ENCODE measurements at places on chromosomes 1 and 21. TPM values are rescaled to one million over a fixed set of nuclear protein-coding genes. Genes with fewer than 3 reads are reported as not detected.

IGFN1 gene
- not detected for total RNA-seq

NPHS2 gene
- not detected for total RNA-seq

C1orf185 gene
- total RNA-seq = not detected

RAB3GAP2 gene
- 39.0 TPM for total RNA-seq

SEMA4A gene
- total RNA-seq = 0.21 TPM

BARHL2 gene
- total RNA-seq = not detected

KIF26B gene
- 0.33 TPM for total RNA-seq

RNPC3 gene
- 13.1 TPM for total RNA-seq

GRCh38 chr1:168980180-168980579 lies 126.3 kb upstream of the ATP1B1 start:
- no peak for DNase-seq

DNA sequence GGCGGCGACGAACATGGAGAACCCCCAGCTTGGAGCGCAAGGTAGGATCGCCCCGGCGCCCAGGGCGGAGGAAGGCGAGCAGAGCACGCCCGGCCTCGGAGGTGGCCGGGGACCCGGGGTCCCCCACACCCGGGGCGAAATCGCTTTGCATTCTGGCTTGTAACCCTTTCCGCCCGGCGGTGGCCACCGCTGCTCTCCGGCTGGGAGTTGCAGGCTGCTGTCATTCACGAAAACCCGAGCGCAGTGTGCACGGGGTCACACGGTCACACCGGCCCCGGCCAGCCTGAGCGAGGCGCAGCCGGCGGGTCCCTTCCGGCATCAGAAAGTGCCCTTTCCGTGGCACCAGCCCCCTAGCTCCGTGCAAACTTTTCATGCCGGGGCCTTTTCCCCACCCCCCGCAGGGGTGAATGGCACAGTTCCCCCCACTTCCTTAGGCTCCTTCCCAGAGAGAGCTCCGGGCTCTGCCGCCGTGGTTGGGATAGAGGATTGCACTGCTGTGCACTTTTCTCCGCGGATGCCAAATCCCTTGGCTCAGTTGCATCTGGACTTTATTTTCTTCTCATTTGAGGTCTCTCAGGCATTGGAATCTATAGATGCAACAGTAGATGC lies 802 bp downstream of the KAZN start:
- DNase-seq = no peak

- DNase-seq = no peak
These were observed 51.3 kb downstream of the GPR161 start for GRCh38 chr1:168085401-168085872.

- no peak for DNase-seq
These were observed 84.7 kb downstream of the EPHB2 start for GRCh38 chr1:22795366-22795714.

DNA sequence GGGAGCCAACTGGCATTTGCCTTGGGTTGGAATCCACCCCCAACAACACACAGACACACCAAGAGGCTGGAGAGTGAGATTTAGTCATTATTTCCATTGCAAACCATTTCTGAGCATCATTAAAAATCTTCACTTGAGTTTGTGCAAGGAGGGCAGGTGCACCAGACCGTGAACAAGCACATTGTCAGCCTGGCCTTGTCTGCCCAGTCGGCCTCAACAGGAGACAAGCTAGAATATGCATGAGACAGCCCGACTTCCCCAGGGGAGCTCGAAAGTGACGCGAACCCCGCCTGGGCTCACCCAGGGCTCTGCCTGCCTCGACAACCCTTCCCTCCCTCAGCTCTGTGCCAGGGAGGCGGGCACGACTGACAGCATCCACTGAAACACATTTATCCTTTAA lies 15.4 kb upstream of the GUCA2B start:
- no peak for DNase-seq

- DNase-seq = no peak
These were observed 157.3 kb downstream of the ZNF281 start for GRCh38 chr1:200252531-200252930.

- no peak for DNase-seq
These were observed 75.2 kb upstream of the GADD45A start for GRCh38 chr1:67609577-67610341.

DNA sequence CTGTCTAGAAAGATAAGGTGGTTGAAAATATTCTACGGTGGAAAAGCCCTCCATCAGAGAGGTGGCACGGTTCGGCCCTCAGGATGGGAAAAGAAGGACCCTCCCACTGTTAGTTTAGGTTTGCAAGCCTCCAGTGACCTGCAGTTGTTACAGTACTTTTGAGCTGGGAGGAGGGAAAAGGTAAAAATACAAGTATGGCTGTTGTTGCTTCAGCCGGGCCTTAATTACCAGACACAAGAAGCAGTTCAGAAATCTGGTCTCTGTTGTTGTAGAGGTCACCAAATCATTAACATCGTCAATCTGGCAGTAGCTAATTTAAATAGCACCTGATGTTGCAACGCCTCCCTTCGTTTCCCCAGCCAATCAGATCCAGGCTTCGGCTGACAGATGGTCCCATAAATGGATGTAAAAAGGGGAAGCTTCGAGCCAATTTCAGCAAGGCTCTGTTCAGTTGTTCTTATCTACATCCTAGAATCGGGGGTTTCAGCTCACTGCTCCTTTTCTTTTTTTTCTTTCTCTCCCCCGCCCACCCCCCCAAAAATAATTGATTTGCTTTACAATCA lies at the start of gene ELAVL4:
TSS of gene ELAVL4 (plus strand) at position 424 of the 563 bp plus-strand sequence. CDS start 270 bp downstream, outside the sequence.
- no peak for DNase-seq

DNA sequence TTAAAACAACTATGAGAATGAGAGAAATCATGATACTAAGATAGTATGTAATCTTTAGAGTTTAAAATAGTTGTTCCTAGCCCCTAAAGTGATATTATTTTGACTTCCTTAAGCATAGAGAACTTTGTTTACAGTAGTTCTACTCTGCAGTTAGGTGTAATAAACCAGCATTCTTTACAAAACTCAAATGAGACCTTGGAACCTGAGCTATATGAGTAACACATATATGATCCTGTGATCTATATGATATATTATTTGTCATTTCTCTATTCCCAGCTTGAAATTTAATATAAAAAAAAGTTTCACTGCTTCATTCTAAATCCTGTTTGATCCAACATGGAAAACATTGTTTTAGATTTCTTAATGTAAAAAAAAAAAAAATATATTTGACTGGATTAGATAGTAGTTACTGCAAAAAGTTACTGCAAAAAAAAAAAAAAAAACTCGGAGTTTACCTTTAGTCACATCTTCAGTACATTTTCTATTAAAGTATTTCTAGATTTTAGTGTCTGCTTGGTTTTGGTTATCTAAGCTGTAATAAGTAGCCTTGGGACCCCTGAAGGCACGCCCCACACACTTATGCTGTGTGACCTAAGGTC lies 463.8 kb downstream of the USP25 start:
- no peak for DNase-seq

DNA sequence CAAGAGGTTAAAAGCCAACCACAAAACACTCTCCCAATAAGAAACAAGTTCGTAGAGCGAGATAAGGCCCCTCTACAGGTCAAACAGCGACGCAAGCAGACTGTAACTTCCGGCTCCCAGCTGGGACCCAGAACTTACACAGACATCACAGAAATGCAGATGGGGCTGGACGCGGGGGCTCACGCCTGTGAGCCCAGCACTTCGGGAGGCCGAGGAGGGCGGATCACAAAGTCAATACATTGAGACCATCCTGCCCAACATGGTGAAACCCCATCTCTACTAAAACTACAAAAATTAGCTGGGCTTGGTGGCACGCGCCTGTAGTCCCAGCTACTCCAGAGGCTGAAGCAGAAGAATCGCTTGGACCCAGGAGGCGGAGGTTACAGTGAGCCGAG lies 11.1 kb downstream of the CCNL2 start:
- DNase-seq = no peak

DNA sequence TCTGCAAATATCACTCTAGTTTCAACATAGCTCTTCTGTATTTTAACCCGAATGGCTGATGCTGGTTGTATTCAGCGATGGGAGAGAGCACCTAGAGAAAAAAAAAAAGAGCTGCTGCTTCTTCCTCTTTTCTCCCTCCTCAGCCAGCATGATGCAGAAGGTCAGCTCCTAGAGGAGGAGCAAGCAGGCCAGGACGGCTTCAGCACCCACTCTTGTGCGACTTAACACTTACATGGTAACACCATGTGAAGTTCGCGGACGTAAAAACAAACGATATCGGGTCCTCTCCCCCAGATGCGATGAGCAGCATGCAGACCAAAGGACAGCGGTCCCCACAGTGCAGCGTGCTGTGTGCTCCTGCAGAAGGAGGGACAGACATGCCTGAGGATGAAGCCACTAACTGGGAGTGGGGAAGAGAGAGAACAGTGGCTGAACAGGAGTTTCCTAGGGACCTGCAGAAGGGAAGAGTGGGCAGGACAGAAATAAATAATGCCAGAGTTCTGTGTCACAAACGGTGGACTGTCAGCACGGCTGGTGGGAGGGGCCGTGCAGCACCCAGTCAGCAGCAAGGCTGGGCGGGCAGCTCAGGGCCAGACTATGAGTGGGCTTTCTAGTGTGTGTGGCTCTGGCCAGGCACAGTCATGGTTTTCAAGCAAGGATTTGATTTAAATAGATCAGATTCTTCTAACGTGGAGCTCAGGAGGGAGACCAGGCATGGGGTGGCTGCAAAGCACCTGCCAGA lies 11.4 kb upstream of the B3GALT5 start:
- DNase-seq = no peak

GRCh38 chr1:87249803-87250202 lies 78.9 kb upstream of the LMO4 start:
- DNase-seq = no peak

DNA sequence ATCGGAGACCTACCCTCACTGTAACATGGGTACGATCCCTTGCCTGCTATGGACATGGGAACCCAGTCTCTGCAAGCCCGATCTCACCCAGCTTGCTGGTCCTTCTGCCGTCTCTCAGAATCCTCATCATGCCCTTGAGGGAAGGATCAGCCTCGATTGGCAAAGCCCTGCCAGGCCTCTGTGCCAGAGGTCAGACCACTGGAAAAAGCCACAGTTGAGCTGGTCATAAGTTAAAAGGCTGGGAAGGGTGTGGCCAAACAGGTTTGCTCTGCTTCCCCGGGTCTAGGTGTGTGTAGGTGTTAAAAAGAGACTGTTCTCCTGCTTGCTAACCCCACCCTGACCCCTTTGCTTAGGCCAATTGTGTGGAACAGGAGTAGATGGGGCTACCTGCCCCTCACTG lies 19.5 kb upstream of the PADI3 start:
- DNase-seq = no peak

GRCh38 chr1:235021321-235021720 lies 107.3 kb downstream of the TOMM20 start:
- DNase-seq = no peak

- DNase-seq = no peak
These were observed 128.1 kb downstream of the SIPA1L2 start for GRCh38 chr1:232501854-232502253.

- no peak for DNase-seq
These were observed 19.5 kb downstream of the KIF17 start for GRCh38 chr1:20698195-20698910.

DNA sequence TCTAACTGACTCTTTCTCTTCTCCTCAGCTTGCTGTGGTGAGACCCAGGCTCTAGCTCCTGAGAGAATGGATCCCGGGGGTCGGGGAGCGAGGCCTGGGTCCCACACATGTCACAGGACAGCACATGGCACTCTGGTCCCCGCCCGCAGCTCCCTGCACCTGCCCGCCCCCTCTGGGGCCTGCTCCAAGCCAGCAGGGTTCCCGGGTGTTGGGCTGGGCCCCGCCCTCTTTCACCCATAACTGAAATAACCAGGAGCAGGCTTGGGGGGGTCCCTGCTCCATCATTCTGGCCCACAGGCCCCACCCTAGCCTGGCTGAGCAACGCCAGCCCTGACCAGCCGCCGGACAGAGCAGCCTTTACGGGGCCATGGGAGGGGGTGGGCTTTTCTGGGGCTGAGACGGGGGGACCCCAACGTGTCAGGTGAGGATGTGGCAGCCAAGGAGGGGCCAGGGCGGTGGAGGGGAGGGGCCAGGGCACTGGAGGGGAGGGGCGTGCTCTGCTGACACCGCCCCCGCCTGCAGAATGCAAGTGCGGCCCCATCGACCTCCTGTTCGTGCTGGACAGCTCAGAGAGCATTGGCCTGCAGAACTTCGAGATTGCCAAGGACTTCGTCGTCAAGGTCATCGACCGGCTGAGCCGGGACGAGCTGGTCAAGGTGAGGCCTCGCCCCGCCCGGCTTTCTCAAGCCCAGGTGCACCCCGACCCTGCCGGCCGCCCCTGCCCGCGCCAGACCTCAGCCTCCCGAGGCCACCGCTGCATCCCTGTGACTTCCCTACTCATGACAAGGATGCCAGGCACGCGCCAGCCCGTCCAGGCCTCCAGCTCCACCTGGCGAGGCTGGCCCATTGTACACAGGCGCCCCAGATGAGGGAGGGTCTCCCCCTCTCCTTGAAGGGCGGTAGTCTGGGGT lies 19.4 kb downstream of the COL6A1 start:
- no peak for DNase-seq

DNA sequence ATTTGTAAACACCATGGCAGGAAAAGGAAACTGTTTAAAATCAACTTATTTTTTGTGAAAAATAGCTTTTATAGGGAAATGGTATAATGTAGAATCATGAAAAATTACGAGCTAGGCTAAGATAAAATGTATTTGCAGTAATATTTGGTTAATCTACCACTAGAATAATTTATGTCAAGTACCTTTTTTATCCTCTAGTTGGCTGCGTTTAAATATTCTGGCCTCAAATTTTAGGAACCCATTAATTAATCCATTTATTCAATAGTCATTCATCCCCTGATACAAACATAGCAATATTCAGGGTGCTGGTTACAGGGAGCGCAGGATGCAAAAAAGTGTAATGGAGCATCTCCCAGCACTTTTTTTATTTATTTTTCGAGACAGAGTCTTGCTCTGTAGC lies 8.6 kb upstream of the IER5 start:
- no peak for DNase-seq

DNA sequence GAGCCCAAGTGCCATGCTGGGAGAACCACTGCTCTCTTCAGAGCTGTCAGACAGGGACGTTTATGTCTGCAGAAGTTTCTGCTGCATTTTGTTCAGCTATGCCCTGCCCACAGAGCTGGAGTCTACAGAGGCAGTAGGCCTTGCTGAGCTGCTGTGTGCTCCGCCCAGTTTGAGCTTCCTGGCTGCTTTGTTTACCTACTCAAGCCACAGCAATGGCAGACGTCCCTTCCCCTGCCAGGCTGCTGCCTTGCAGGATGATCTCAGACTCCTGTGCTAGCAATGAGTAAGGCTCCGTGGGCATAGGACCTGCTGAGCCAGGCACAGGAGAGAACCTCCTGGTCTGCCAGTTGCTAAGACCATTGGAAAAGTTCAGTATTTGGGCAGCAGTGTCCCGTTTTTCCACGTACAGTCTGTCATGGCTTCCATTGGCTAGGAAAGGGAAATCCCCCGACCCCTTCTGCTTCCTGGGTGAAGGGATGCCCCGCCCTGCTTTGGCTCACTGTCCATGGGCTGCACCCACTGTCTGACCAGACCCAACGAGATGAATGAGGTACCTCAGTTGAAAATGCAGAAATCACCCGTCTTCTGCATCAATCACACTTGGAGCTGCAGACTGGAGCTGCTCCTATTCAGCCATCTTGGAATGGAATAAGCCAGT lies 31.9 kb downstream of the CYP4B1 start:
- no peak for DNase-seq
